ENCODE measurements at places on chromosomes 4 and X.

DNA sequence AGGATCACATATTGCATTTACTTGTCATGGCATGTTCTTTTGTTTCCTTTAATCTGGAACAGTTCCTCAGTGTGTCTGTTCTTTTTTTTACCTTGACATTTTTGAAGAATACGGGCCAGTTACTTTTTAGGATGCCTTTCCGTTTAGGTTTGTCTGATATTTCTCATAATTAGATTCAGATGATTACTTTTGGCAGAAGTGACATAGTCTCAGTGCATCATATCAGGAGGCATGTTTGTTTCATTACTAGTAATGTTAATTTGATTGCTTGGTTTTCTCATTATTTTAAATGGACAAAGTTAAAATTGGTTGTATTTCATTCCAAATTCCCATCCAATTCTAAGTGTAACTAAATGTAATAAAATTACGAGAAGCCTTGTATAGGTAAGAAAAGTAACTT, 8.3 kb downstream of the POLR2B start:
- DNase-seq: no peak

- no peak for DNase-seq
Observed at GRCh38 chr4:67721770-67722597, 21.0 kb upstream of the UBA6 start.

DNA sequence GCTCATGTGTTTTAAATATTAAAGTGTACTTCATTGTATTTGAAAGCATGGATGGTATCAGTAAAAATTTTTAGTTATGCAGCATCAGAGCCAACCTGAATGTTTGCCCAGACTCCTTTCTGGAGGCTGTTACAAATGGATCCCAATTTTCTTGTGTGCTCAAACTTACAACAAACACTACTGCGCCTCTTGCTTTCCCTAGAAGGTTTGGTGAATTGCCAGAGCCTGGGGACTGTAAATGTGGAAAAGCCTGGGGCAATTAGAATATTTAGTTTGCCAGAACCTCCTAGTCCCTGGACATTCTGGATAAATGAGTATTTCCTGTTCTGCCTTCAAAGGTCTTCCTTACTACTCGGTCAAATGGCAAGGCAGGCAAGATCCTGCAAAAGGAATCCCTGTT, 4.8 kb downstream of the CAPN6 start:
- no peak for DNase-seq

GRCh38 chrX:102659790-102660757, 8.8 kb downstream of the GPRASP1 start:
- peak; percentile 43 for DNase-seq

DNA sequence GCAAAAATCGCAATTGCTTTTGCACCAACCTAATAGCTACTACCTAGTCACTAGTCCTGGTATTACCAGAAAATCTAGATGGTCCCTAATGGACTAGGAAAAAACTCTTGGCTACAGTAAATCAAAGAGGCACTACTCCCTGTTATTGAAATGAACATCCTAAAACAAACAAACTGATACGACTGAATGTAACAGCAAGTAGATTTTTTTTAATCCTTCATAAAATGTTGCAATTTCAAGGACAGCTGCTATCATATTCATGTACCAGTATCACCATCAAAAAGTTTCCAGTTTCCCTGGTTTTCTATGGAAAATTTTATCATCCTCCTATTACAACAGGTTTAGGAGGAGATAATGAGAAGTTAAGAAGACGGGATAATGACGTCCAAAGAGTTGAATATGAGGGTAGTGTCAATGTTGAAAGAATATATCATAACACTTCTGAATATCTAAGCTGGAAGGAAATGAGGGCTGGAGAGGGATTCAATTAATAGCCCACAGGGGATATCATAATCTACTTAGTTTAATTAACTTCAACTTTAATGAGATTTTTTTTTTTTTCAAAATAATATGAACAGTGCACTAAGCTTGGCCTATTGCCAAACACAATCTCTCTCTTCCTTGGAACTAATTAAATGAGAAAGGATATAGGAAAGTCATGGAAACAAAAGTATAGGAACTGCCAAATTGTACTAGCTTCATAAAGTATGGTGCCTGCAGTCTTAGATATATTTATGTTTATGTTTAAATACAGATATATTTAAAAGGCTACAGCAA, 94.8 kb upstream of the SMIM10 start:
- DNase-seq: no peak

- DNase-seq: no peak
Observed at GRCh38 chrX:153569475-153569874, 29.5 kb downstream of the CCNQ start.

DNA sequence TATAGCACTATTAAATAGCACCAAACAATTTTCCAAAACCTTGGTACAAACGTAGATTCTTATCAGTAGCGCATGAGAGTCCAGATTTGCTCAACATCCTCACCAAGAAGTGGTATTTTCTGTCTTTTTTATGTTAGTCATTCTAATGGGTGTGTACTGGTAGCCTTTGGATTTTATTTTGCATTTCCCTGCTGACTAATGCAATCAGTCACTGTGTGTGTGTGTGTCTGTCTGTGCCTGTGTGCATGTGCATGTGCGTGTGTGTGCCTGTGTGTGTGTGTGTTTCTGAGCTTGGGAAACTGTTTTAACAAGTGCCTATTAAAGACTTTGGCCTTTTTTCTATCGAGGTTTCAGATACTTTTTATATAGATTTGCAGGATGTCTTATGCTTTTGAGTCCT, 82.2 kb upstream of the MAGEA10 start:
- no peak for DNase-seq

DNA sequence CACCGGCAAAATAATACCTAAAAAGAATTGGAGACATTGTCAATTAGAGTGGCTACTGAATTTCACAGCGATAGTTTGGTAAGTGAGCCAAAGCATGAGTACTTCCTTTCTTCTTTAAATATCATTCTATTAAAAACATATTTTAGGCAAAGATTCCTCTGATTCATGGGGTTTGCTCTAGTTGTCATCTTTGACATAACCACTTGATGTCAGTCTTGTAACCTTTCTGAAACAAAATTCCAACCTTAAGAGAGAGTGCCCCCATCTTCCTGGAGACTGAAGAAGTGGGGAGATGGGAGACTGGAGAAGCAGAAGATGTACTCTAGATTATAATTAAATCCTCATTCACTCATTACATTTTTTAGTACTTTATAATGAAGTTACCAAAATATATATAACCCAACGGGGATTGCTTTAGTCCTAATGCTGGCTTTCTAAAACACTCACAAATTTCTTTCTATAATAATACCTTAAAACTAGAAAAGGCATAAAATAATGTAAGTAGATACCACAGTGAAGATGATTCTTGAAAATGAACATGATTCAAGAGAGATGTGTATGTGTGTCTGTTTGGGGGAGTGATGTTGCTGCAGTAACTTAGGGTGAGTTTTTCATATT, 96.4 kb downstream of the EMCN start:
- no peak for DNase-seq

- no peak for DNase-seq
Observed at GRCh38 chr4:169110633-169111032, 100.6 kb upstream of the CBR4 start.

GRCh38 chr4:31647786-31648185, 927.6 kb downstream of the PCDH7 start:
- no peak for DNase-seq

DNA sequence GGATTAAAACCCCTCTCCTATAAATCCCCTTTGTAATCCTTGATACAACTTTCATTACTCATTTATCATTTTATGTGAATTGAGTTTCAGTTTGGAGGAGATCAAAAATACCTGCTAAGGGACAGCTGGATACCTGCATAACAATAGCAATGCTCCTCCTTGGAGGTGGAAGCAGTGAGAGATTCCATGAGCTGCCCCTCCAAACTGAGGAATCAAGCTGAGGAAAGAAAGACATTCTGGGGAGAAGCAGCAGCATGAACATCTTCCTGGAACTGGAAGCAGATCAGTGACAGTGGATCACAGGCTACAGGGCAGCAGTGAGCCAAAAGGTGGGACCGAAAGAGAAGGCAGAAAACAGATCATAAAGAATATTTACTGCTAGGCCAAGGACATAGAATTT, 199.8 kb upstream of the CNKSR2 start:
- DNase-seq: no peak

DNA sequence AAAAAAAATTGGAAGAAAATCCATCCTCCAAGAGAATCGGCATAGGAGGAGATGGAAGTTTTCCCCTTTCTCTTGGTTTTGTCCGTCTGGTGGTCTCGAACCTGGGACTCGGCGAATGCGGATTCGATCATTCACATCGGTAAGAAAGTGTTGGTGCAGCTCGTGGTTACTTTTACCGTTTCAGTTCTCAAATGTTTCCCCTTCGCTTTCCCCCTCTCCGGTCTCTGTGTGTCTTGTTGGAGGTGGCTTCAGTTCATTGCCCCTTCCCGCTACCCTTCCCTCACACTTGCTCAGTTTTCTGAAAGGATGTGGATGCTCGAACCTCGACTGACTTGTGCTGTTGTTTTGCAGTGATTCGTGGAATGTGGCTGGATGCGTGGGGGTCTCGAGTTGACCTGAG, 840 bp downstream of the GRID2 start:
- DNase-seq: no peak

GRCh38 chr4:142960126-142960525, 114.0 kb upstream of the INPP4B start:
- no peak for DNase-seq

DNA sequence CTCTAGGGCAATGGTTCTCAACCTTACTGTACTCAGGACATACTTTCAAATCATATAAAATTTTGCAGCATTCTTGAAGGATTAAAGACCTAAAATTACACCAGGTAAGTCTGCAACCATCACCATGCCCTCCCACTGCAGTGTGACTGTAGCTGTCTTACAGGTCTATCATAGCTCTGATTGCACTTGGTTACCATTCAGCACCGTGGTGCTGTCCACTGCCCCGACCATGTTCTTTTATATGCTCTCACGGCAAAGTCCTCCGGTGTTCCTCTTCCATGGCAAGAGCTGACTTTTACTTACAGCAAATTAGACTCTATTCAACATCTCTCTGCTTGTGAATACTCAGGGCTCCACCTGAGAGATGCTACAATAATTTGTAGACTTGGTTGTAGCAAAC, 11.5 kb downstream of the CRMP1 start:
- no peak for DNase-seq

DNA sequence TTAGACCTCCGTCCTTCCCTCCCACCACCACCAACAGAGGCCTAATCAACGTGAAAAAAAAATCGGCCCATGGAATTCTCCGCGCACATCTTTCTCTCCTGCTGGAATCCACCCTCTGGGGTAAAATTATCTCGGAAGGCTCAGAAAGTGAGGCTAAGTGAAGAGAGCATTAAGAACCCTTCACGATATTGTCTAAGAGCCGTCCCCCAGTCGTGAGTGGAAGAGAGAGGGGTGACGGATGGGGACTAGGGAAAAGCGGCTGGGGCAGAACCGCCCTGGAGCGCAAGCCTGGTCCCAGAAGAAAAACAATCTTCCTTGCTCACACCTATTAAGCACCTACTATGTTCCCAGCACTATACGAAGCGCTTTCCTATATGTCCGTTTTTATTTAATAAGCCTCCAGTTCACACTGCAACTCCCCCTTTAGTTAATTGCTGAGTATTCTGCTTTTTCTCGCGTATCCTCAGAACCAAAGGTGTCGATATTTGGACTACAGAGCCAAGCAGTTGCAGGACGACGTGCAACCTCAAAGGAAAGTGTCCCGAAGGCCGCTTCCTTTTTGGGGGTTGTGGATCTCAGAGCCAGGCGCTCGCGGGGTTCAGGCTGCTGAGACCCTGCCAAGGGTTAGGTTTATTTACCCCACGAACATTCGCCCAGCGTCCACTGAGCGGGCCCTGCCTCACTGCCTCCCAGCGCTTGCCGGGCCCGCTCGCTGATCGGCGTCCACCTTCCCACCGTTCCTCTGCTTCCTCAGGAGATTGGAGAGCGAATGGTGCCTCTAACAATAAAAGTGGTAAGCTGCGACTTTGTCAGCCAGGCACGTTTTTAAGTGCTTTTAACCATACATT, 889 bp downstream of the MGARP start:
- no peak for DNase-seq

DNA sequence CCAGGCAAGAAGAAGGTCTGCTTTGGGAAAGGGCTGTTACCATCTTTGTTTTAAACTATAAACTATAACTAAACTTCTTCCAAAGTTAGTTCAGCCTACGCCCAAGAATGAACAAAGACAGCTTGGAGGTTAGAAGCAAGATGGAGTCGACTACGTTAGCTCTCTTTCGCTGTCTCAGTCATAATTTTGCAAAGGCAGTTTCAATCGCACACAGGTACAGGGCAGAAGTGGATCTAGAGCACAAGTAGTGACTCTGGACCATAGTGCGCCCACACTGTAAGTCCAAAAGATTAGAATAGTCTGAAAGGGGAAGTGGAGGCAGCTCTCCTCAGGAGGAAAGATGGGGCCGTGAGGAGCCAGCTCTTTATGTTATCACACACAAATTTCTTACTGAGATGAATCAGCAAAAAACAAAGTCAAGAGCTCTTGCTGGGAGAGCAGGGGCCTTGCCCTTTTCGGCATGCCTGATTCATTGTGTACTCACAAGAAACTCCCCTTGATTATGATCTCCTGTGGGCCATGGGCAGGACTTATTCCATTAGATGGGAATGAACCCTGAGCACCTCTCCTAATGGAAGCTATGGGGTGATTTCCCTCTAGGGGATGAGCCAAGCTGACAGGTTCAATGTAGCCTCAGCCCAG, 58.6 kb downstream of the FUNDC1 start:
- no peak for DNase-seq

DNA sequence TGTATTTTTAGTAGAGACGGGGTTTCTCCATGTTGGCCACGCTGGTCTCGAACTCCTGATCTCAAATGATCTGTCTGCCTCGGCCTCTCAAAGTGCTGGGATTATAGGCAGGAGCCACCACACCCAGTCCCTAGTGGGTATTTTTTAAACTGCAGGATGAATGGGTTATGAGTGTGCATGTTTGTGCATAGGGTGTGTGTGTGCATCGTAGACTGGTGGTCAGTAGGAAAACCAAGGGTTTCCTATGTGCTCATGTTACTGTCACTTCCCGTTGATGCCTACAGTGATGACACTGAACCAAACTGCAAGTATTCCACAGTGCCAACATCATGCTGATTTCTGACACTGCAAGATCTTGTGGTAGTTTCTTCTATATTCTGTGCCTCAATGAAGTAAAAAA, 41.1 kb downstream of the DDIT4L start:
- DNase-seq: no peak

DNA sequence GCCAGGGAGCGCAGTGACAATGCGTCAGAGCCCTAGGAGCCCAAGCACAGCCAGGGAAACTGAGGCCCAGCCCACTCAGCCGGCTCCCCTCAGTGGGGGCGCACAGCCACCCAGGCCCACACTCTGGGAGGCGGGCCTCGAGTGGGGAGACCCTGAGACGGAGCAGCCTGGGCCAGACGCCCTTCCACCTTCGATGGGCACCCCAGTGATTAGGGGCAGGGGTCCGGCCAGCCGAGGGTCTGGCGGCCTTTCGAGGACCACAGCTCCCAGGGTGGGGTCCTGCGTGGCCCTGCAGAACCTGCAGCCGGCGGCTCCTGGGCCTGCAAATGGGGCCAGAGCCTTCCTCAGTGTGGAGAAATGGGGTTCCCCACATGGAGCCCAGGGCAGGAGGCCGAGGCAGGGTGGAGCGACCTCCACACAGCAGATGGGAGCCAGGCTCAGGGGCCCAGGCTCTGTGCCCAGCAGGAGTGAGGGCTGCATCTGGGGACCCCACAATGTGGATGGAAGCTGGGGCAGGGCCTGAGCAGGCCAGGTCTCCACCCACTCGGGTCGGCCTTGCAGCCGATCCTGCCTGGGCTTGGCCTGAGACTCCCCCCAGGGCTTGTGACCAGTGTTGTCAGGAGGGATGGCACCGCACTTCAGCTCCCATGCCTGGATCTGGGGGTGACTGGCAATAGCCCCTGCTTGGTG, 5.0 kb downstream of the HGFAC start:
- DNase-seq: no peak

- no peak for DNase-seq
Observed at GRCh38 chr4:24748758-24749350, 46.5 kb upstream of the SOD3 start.

Data from GM12864 (cell line).